ENCODE measurements at places on chromosomes 2 and 18.

DNA sequence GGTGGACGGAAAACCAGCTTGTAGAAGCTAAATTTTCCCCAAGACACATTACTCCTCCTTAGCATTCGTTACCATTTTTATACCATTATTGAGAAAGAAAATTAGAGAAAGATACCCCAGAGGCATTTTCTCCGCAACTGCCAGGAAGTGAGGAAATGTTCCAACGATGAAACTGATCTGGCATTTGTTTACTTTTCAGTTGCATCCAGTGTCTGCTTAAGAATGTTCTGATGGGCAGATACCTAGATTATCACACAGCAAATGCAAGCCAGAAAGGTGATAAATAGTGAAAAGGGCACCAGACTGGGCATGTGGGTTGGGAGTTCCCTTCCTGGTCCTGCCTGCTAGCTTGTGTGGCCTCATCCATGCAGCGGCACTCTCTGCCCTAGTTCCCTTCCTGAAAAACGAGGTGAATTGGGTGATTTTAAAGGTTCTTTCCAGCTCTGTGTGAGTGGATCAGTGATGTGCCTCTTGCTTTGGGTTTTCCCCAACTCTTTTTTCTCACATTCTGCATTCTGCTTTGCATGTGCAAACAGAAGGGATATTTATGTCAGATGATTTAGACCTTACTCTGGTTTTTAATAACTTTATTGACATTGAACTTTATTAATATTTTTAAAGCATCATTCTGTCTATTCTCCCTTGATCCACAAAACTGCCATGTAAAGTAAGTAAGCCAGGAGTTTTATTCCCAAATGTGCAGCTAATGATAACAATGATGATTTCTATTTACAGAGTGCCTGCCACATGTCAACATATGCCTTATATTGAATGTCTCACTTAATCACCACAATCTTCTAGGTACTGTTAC lies 139.6 kb downstream of the INSIG2 start:
- DNase-seq = no peak

DNA sequence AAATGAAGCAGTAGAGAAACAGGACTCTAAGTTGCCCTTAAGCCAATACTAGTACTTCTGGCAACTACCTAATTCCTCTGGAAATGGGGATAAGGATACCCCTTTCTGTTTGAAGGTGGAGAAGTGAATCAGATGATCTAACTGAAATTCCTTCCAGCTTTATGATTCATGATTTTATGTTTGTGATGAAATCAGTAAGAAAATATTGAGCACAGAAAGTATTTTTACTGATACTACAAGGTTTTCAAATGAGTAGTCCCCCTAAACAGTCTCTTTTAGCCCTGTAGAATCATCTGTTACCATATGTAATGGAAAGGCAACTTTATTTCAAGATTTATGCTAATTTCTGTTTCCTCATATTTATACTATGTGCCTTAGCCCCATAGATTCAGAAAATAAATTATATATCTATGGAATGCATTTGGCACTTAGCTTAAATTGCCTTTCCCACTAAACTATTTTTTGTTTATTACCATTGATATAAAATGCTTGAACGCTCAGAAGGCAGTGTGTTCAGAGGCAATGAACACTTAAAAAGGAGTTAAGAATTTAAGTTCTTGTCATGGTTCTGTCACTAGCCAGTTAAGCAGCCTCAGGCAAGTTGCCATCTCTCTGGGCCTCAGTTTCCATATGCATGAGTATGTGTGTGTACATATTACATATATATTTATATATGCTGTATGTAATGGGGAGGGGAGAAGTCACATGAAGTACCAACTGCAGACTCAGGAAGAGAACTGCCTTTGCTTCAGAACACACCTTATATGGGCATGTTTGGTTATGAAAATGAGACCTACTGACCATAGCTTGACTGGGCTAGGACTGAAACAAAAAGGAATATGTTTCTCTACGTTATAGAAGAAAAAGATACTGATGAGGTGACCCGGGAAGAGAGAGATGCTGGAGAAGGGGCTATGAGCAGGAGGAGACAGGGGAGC lies 97.7 kb downstream of the CDC42EP3 start:
- no peak for DNase-seq

DNA sequence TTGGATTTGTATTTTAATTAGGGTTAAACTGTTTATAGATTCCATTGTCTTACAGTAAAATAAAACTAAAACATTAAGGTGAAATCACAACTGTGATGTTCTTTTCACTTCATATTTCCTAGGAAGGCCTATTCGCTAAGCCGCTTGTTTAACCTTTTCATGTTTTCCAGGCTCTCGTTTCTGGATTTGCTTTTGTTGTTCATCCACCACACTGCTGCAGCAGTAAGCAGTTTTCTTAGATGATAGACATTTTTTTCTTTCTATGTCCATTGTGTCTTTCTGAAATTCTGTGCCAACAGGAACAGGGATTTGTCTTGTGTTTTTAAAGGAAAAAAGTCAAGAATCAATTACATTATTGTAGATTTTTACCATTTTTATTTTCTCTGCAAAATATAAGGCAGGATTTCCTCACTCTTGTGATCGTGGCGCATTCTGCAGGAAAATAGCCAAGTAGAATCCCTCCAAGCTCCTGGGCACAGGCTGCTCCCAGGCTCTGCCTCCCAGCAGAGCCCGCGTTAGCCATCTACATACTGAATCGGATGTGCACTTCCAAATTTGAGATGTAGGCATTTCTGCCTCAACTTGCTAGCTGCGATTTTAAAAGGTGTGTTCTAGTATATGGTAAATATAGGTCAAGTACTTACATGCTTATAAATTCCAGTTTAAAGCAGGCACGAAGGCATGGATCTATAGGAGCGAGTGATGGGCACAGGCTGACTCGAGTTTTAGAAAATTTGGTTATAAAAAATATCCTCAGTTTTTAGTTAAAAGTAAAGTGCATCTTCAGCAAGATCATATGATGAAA lies 10.2 kb downstream of the TSHZ1 start:
- DNase-seq = no peak

GRCh38 chr2:36359067-36359466 lies 3.5 kb downstream of the CRIM1 start:
- DNase-seq = peak; percentile 35

DNA sequence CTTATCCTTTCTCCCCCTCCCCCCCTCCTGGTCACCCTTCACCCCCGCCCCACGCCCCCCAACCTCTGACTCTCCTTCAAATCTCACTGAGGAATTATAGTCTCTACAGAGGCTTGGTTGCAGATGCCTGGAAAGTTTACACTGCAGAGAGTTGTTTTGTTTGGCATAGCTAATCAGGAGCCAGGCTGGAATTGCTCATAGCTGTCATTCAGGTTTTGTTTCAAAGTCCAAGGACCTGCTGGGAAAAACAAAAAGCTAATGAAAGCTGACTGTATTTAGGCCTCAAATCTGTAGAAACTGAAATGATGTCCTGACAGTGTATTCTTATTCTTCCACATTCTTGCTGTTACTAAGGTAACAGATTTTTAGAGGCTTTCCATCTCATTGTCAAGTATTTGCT lies 22.6 kb downstream of the GREB1L start:
- no peak for DNase-seq

- no peak for DNase-seq
Observed at GRCh38 chr2:104321116-104321795, 532.7 kb upstream of the POU3F3 start.
